ENCODE measurements at places on chromosomes 16 and 17.

DNA sequence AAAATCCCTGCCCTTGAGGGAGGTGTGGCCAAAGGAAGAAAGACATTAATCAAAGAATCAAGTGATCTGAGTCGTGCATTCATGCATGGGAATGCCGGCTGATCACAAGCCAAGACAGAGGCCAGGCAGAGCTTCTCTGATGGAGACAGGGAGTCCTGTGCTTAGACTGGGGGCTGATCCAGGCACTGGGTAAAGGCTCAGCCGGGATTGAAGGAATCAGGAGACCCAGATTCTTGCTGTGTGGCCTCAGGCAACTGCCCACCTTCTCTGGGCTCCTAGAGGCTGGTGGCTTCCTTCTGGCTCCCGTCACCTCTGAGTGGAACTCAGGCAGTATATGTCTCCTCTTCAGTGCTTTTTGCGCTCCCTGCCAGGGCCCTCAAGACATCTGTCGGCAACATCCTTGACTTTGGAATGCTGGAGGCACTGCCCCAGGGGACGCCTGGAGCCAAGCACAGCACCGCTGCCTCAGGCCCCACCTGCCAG is 17.7 kb downstream of the RAI1 start:
- no peak for DNase-seq

- no peak for DNase-seq
These were observed 219.2 kb downstream of the RBFOX3 start for GRCh38 chr17:79391376-79392233.

- no peak for DNase-seq
These were observed 29.0 kb downstream of the CDK5R1 start for GRCh38 chr17:32515677-32516383.

DNA sequence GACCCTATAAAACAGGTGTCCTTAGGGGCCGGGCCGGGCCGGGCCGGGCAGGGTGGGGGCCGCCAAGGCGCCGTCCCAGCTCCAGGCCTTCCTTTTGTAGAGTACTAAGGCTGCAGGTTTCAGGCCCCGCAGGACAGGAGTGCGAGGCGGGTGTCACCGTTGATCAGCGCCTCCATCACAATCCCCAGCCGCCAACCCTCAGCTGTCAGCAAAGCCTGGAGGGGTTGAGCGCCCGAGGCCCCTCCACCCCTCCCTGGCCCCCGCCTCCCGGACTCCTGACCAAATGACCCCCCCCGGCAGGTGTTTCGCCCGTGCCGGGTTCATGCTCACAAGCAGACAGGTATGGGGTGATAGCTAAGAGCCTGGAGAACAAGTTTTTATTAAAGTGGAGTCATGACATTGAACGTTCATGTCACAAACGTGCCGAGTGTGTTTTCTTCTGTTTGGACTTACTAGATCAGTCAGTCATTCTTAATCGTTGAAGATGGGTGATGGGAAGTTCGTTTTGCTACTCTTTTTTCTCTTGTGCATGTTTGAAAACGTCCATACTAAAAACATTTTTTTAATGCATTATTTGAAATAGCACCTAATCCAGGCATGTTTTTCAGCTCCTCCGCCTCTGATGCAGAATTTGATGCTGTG is 534 bp downstream of the ARL2BP start:
- DNase-seq, result no peak

DNA sequence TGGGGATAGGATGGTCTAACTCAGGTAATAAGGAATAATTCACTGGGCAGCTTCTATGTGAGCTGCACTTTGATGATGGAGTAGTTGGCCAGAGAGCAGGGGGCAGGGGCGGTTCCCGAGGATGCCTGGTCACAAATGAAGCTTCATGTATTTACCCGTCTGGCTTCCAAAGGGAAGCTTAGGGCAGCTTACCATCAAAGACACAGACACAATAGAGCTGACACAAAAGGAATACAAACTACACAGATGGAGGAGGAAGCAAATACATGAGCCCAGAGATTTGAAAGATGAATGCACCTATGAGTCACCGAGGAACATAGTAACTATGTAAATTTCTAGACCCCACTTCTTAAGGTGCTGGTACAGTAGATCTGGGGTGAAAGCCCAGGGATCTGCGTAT is 8.7 kb upstream of the EMP2 start:
- DNase-seq, result no peak

DNA sequence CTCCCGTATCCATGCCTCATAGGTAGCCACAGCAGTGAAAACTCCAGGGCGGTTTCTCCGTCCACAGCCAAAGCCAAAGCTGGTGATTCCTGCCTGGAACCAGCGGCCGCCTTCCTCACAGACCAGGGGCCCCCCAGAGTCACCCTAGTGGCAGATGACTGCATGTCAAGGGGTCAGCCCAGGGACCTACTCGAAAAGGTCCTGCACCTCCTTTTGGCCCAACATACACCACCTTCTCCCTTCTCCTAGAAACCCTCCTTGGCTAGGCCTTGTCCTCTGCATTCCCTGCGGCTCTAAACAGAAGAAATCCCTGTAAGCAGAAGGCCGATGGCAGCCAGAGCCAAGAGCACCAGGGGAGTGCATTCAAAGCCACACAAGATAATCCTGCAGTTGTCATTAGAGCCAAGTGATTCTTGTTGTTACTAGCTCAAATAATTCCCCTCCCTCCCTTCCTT is 6.1 kb downstream of the PRSS36 start:
- no peak for DNase-seq

DNA sequence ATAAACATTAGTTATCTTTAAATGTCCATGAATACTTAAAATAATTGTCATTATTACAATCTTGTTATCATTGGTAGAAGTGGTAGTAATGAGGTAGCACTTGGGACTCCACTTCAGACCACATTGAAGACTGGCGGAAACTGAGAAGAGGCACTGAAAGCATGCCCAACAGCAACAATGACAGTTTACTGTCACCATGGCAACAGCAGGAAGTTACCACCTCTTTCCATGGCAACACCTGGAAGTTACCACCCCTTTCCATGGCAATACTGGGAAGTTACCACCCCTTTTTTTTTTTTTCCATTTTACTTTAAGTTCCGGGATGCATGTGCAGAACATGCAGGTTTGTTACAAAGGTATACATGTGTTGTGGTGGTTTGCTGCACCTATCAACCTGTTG is 494.9 kb upstream of the RBFOX1 start:
- no peak for DNase-seq

GRCh38 chr16:22898874-22899348 is 84.9 kb downstream of the HS3ST2 start:
- DNase-seq, result no peak

DNA sequence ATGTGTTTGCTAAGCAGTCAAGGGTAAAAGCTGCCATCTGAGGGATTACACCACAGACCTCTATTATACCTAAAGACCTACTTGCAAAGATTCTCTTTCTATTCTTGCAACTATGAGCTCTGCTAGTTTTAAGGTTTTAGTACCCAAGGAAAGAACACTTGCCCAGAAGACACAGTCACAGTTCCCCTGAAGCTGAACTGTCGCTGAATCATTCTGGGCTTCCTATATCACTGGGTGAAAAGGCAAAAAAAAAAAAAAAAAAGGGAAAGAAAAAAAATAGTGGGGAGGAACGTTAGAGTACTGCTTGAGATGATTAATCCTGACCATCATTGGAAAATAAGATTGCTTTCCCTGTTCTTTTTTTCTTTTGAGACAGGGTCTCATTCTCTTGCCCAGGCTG is 37.9 kb downstream of the LYRM1 start:
- DNase-seq, result no peak

- DNase-seq, result no peak
These were observed 78.5 kb upstream of the C16orf82 start for GRCh38 chr16:26988186-26988585.

DNA sequence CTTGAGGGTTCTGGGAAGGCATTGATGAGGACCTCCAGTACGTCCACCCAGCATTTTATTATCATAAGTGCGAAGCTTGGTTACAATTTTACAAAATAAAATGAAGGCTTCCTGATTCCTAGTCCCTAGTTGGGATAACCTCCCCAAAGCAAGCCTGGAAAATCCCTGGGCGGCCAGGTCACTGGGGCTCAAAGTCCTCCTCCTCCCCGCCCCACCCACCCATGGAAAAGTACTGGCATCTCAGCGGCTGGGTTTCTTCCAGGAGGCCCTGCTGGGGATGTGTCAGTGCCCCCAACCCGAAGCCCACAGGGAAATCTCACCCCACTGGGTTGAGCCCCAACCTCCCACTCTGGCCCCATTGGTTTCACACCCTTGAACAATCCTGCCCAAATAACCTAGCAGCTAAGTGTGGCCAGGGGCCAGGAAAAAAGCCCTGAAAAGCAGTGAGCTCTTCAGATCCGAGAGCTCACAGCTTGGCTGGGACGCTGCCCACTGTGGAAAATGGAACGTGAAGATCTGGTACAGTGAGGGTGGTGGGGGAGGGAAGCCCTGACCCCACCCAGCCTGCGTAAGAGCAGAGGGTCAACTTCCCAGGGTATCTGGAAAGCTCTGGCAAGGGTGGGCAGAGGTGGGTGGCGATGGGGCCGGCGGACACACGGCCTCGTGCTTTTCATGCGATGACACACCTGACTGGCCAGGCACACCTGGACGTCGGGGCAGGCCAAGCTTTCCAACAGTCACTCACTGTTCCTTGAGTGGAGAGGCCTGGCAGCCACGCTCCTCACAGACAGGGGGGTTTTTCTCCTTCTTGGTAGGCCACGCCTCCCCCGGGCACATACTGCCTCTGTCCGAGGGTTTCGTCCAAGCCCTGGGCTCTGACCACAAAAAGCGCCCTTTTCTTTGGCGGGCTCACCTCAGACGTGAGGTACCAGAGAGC is 324.5 kb downstream of the SOX9 start:
- no peak for DNase-seq

DNA sequence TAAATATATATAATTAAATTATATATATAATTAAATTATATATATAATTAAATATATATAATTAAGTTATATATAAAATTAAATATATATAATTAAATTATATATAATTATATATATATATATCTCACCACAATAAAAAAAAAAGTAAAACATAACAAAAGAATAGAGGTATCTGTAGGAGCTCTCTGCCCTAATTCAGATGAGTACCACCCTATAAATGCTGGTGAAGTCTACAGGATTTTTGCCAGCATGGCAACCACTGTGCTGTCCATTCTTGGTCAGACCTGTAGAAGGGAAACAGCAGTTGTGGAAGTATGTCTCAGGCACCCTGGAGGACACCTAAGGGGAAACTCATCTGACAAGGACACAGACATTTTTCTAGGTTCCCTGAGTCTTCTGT is 259.7 kb downstream of the PRKCA start:
- no peak for DNase-seq

GRCh38 chr16:3066440-3066748 is 954 bp downstream of the IL32 start:
- no peak for DNase-seq

GRCh38 chr17:15124264-15124595 is 140.9 kb downstream of the PMP22 start:
- no peak for DNase-seq
